ENCODE measurements at places on chromosomes 1 and 21.

DNA sequence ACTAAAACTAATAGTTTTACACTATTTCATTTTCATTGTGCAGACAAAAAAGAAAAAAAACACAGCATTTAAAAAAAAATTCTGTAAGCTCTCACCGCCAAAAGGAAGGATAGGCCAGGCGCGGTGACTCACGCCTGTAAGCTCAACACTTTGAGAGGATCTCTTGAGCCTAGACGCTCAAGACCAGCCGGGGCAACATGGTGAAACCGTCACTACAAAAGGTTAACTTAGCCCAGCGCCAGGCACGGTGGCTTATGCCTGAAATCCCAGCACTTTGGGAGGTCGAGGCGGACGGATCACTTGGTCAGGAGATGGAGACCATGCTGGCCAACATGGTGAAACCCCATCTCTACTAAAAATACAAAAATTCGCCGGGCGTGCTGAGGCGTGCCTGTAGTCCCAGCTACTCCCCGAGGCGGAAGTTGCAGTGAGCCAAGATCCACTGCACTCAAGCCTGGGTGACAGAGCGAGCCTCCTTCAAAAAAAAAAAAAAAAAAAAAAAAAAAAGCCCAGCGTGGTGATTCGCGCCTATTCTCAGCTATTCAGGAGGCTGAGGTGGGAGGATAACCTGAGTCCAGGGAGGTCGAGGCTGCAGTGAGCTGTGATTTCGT is 14.3 kb upstream of the SPEN start:
- DNase-seq = peak; percentile 27

GRCh38 chr21:43268086-43268803 is 99.4 kb downstream of the CRYAA start:
- no peak for DNase-seq

- DNase-seq = no peak
Measured at GRCh38 chr1:89641781-89642180, 8.9 kb downstream of the LRRC8C start.

GRCh38 chr1:182134257-182134656 is 72.7 kb upstream of the ZNF648 start:
- DNase-seq = no peak

- no peak for DNase-seq
Measured at GRCh38 chr1:213876531-213876930, 111.2 kb upstream of the PROX1 start.

- no peak for DNase-seq
Measured at GRCh38 chr1:70033266-70033873, 172.0 kb downstream of the LRRC40 start.

GRCh38 chr1:201734786-201735185 is 94.2 kb upstream of the IPO9 start:
- no peak for DNase-seq

DNA sequence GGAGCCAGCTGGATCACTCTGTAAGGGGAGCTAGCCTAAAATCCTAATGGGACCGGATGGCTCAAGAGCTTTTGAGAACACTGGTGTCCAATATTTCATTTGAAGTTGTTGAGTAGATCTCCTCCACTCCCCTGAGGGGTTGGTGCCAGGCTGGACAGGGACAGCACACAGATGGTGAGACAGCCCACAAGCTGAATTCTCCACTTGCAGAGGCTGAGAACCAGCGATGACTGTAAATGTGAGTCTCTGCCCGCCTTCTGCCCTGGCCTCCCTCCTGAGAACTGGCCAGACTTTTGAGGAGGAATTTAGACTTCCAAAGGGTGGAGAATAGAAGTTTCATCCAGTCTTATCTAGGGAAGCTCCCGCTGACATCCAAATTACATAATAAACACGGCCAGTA is 20.5 kb upstream of the COQ8A start:
- DNase-seq = no peak

- DNase-seq = no peak
Measured at GRCh38 chr1:154329551-154330131, 4.3 kb downstream of the ATP8B2 start.

DNA sequence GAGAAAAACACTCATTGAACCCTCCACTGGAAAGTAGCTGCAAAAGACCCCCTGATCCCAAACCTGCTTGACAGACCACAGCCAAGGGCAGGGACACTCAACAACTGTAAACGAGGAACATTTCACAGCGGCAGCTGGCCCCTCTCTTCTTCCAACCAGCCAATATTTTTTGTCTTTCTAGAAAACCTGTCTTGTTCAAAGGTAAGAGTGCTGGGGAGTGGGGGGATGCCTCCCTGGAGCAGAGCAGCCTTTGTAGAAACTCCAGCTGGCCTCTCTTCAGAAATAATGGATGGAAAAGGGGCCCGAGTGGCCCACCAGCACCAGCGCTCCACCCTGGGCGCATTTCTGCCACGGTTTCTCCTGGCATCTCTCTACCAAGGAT is 384.0 kb downstream of the RRAGC start:
- DNase-seq = no peak
